ENCODE measurements at places on chromosomes 2 and 18.

- peak; percentile 47 for DNase-seq
Observed at GRCh38 chr2:145323512-145323911, 803.6 kb upstream of the ZEB2 start.

- DNase-seq: no peak
Observed at GRCh38 chr2:152481881-152482583, 147.1 kb downstream of the FMNL2 start.

DNA sequence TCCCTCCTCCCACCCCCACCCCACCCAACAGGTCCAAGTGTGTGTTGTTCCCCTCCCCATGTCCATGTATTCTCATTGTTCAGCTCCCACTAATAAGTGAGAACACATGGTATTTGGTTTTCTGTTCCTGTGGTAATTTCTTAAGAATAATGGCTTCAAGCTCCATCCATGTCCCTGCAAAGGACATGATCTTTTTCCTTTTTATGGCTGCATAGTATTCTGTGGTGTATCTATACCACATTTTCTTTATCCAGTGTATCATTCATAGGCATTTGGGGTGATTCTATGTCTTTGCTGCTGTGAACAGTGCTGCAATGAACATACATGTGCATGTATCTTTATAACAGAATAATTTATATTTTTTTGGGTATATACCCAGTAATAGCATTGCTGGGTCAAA lies 12.3 kb upstream of the ASAP2 start:
- DNase-seq: no peak

GRCh38 chr2:196247976-196248280 lies 76.5 kb upstream of the STK17B start:
- peak; percentile 36 for DNase-seq
